ENCODE measurements at places on chromosomes 6 and 20. TPM values are rescaled to one million over a fixed set of nuclear protein-coding genes. Genes with fewer than 3 reads are reported as not detected.

Gene OR12D3
- total RNA-seq = not detected

Gene MGME1
- total RNA-seq = 30.6 TPM

Gene C6orf58
- total RNA-seq = 0.10 TPM

Gene PRIM2
- 27.4 TPM for total RNA-seq

Gene SNX21
- total RNA-seq = 11.2 TPM

Gene BTNL2
- not detected for total RNA-seq

Gene HLA-DPB1
- 2.7 TPM for total RNA-seq

Gene ULBP3
- 7.0 TPM for total RNA-seq

Gene OR2J3
- not detected for total RNA-seq

Gene TBP
- total RNA-seq = 16.2 TPM

Data from foreskin keratinocyte (primary cell).